Activated CD8-positive, alpha-beta memory T cell treated with anti-CD3 and anti-CD28 coated beads for 48 hours (primary cell): ENCODE measurements at places on chromosomes 5 and 9.

- DNase-seq, result no peak
Measured at GRCh38 chr9:87445646-87446045, 52.0 kb upstream of the DAPK1 start.

DNA sequence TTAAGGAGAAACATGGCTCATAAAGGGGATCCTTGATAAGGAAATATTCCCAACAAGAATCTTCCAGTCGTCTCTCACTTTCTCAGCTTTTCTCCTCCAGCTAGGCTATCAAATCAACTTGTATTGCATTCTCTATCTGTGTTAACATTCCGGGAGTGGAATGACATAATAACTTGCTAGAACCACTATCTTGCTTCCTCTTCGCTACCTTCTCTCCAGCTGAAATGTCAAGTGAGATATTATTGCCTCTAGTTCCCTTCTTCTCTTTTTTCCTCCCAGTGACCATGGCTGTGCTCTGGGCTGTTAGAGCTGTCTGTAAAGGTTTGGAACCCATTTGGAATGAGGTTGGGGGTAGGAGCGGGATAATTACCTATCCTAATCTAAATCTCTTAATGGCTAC, 1329.5 kb upstream of the WWC1 start:
- no peak for DNase-seq

DNA sequence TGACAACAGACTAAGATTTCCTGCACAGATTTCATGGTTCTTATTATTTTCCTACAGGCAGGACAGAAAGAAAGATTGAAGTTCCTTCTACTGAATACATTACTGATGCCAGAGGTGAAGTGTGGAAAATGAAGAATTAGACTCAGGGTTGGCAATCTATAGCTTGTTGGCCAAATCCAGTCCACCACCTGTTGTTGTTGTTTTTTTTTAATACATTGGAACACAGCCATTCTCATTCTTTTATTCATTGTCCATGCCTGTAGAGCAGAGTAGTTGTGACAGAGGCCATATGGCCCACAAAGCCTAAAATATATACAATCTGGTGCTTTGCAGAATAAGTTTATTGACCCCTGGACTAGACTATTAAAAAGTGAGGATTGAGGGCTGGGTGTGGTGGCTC, 5.8 kb upstream of the PLPPR1 start:
- DNase-seq, result no peak

DNA sequence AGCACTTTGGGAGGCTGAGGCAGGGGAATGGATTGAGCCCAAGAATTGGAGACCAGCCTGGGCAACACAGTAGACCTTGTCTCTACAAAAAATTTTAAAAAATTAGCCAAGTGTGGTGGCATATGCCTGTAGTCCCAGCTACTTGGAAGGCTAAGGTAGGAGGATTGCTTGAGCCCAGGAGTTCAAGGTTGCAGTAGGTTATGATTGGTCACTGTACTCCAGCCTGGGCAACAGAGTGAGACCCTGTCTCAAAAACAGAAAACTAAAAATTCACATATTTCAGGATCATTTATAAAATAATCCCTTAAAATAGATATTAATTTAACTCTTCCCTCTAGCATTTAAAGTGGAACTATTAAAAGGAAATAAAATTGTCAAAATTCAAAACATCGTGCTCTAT, 3.4 kb downstream of the FCHO2 start:
- DNase-seq, result no peak

- DNase-seq, result no peak
Measured at GRCh38 chr5:168995024-168995423, 305.9 kb downstream of the SLIT3 start.

GRCh38 chr5:79151942-79152671, 40.5 kb downstream of the BHMT start:
- no peak for DNase-seq

DNA sequence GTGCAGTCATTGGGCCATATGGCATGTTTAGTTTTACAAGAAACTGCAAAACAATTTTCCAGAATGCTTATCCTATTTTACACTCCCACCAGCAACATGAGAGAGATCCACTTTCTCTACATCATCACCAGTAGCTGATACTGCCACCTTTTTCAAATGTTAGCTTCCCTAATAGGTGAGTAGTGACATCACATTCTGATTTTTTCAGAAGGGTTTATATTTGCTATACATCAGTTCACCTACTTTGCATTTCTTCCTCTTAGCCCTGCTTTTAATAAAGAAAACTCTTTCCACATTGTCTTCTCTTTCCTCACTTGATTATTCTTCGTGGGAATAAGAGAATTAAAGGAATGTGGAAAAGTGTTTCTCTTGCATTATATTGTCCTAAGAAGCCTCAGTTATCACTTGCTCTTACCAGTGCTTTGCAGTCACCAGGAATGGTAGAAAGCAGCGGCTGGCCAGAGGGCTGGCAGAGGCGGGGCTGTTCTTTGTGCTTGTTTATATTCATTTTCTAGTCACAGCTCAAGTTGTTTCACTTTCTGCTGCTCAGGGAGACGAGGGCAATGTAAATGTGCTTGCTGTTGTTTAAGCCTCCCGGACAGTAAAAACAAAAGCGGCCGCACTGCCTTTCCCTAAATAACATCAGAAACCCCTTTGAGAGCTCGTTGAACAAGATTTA, 164.8 kb downstream of the HSD17B3 start:
- no peak for DNase-seq

DNA sequence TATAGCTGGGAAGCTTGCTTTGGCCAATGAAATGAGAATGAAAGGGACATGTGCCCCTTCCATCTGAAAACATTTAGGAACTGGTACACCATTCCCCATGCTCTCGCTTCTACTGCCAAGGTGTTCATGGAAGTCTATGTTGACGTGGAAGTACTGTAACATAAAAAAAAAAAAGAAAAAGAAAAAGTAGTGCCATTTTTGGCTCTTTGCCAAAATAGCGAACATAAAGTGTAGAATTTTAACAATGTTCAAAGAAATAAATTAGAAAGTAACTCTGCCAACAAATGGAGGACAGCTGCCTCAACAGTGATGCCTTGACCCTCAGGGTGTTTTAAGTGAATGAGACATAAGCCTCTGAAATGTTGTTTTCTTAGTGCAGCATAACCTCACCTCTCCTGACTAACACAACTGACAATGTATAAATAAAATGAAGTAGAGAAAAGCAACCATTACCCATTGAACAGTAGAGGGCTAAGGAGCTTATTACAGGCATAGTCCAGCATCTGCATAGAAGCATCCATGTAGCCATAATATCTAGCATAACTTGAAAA, 536.6 kb downstream of the DTWD2 start:
- no peak for DNase-seq

- DNase-seq, result no peak
Measured at GRCh38 chr5:142821034-142821732, 51.0 kb downstream of the ARHGAP26 start.

GRCh38 chr5:75363111-75363510, 26.1 kb downstream of the HMGCR start:
- DNase-seq, result no peak

GRCh38 chr5:132101385-132101880, 27.8 kb downstream of the CSF2 start:
- DNase-seq, result no peak

- no peak for DNase-seq
Measured at GRCh38 chr5:81140943-81141342, 92.2 kb upstream of the CKMT2 start.

GRCh38 chr5:39337252-39337915, 26.9 kb downstream of the C9 start:
- no peak for DNase-seq

GRCh38 chr9:7300484-7300883, 499.1 kb downstream of the DMAC1 start:
- no peak for DNase-seq

DNA sequence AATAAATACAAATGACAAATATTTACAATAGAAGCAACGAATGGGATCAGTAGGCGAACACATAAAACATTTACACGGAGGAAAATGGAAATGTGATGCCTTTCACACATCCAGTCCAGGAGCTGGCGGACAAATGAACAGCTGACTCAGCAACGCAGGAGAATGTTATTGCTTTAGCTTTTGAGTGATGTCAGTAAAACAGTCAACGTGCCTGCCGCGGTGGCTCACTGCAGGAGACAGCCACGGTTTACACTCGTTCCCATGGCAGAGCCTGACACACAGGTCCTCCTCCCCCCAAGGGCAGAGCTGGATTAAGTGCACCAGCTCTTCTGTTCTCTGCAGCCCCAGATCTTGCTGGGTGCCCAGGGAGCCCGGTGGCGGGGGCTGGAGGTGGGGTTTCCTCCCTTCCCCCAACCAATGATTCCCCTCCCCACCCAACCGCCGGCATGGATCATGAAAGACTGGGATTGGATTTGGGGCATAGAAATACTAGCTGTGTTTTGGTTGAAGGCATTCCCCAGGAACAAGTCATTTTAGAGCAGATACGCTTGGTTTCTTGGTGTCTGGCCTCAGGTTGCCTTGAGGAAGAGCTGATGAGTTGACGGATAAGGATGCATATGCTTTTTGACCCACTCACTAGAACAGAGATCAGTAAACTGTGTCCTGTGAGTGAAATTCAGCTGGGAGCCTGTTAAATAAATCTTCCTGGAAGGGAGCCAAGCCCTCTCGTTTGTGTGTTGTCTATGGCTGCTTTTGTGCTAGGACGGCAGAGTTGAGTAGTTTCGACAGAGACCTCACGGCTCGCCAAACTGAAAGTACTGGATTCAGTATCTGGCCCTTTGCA, 12.5 kb downstream of the STC2 start:
- DNase-seq, result no peak

DNA sequence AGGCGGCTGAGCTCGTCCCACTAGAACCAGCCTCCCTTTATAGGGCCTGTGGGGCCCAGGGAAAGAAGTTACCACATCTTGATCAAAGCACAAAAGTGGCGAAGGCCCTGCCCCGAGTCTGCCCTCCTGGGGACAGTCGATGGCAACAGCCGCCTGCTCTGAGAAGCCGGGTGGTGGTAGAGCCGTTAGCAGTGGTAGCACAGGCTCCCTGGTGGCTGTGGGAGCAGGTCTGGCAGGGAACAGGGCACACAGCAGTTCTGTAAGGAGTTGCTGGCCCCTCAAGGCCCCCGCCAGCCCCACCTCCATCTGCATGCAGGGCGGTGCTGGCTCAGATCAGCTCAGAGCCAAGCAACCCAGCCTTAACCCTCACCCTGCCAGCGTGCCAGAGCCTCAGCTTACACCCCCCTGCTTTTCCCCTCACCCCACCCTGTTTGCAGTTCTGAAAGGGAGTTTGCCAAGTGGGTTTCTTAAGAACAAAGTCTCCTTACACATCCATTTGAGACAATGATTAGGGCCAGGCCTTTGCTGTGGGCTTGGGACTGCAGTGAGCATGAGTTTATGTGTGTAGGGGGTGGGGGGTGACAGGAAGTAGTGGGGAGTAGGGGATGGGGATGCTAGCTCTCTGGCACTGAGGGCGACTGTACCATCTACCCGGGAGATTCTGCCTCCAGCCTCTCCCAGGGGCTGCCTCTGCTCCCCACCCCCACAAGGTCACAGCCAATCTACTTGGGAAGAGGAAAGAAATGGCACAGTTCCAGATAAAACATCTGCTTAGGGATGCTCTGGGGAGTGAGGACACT, 11.8 kb downstream of the ACSL6 start:
- DNase-seq, result no peak

DNA sequence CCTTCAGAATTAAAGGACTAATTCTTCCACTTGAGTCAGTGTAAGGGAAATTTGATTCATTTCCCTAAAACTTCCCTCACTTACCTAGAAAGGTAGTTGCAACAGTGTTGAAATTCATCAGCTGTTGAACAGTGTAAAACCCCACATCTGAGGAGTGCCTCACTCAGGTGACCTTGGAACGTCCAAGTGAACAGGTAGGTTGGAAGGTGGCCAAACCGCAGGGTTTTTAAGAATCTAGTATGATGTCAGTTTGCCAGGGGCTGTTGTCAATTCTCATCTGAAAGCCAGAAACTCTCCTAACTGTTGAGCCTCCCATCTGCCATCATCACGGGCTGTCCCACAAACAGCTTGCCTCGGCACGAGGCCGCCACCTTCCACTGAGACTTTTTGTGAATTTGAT, 105.7 kb downstream of the TMEM174 start:
- no peak for DNase-seq

DNA sequence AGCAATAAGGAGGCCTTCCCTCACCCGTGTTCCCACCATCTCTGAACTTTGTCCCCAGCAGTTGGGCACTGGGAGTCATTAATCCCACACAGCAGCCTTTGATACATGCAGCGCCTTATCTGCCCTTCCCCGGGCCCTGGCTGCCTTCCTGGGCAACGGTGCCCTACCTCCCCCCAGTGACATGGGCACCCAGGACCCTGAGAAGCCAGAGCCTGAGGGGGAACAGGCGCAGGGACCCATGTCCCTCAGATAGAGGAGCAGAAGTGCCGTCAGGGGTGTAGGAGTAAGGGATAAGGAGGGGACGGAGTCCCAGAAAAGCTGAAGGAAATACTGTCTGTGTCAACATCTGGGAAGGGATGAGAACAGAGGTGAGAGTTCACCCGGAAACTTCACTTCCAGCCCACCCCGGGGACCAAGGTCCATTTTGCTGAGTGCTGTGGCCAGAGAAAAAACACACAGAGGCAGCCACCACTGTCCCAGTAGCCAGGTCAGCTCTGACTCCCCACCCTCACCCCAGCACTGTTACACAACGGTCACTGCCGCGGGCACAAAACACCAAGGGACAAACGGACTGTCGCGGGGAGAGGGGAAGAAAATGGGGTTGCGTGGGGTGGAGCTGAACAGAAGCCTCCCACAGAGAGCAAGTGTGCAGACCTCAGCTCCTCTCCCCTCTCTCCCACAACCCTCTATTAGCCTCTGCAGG, 3.8 kb downstream of the PCDH1 start:
- DNase-seq, result no peak

DNA sequence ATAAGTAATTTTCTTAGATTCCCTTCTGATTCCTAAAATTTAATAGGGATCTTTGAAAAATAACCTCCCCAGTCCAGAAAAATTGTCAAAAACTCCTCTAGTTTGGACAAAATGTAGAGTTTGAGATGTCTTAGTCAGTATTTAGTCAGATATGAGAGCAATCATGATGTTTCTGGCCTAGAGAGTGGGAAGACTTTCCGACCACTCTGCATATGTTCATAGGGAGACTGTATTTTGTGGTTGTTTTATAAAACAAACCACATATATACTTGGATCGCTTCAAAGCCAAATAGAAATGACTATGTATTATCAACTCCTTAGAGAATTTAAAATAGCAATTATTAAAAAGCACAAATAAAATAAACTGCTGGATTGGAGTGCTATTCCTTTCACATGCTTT, 15.8 kb downstream of the ZFAND5 start:
- no peak for DNase-seq

- DNase-seq, result no peak
Measured at GRCh38 chr9:5425006-5425628, 12.6 kb downstream of the PLGRKT start.

GRCh38 chr5:167065794-167066193, 1225.7 kb upstream of the WWC1 start:
- DNase-seq, result no peak

- DNase-seq, result no peak
Measured at GRCh38 chr9:84481231-84481630, 140.7 kb upstream of the SLC28A3 start.

- DNase-seq, result no peak
Measured at GRCh38 chr5:82800826-82801225, 276.4 kb downstream of the TMEM167A start.

DNA sequence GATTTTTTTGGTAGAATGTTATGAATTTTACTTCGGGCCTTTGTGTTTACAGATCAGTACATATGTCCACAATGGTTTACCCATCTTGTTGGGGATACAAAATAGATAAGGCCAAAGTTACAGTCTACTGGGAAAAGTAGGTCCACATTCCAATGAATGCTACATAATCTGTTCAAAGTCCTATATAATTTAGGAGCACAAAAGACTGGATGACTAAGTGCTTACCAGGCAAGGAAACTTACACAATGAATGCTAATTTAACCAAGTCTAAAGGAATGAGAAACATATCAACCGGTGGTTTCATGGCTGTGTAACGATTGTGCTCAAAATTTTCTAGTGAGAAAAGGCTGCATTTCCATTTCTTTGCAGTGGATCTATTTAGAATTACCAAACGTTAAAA, 97.4 kb upstream of the TRPM3 start:
- DNase-seq, result no peak
